Posterior cingulate gyrus (tissue), 11 donors: ENCODE measurements at places on chromosomes 13 and 19.
A peak's percentile ranks its signal among the peaks of the same experiment; 100 is the strongest.

DNA sequence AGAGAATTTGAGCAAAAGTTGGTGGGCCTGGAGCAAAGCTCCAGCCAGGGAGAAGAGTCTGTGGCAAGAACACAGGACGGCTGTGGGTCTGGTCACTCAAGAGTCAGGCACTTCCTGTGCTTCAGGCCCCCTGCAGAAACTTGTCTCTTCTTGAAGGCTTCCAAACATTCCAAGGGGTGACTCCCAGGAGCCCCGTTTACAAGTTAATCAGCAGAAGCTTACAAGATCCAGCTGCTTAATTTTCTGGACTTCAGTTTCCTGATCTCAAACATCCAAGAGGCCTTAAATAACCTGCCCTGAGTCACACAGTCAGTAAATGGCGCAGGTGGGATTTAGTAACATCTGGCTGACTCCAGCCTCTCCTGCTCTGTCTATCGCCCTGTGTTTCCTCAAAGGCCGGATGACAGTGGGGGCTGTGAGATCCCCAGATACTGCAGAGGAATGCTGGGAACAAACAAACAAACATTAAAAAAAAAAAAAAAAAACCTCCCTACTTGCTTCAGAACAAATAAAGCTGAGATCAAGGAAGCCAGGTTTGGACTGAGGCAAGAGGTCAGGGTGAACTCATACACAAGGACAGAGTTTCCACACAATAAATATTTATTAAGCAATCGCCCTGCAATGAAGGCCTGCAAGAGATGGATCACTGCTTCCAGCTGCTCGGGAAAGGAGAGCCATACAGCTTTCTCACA is 175.4 kb upstream of the RFC3 start:
- DNase-seq: no peak

DNA sequence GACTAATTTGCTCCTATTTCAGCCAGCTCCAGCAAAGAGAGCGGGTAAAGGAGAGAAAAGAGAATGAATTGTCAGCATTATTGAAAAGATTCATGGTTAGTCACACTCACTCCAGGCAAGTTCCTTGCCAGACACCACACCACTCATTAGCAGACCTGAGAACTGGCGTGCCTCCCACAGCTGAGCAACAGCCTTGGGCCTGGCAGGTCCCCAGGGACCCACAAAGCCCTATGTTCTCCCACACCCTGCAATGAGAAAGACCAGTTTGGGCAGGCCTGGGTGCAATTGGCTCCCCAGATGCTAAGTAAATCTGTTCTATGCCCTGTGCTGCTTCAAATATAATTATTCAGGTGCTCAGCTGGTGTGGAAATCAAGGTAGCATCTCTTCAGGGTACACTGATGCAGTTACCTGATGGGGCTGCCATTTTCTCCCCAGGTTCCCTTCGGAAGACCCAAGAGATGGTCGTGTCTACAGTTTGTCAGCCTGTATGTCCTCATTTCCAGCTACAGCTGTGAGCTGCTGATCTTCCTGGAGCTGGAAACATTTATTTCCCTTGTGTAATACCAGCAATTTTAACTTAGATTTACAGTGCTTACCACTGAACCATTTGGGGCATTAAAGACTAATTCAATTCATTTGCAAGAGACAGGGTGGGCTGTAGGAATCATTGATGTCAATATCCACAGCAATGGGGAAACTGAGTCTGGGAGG is 405.0 kb downstream of the COG6 start:
- peak; percentile 86 for DNase-seq

- DNase-seq: no peak
Measured at GRCh38 chr13:27961227-27962085, 7.7 kb downstream of the CDX2 start.

DNA sequence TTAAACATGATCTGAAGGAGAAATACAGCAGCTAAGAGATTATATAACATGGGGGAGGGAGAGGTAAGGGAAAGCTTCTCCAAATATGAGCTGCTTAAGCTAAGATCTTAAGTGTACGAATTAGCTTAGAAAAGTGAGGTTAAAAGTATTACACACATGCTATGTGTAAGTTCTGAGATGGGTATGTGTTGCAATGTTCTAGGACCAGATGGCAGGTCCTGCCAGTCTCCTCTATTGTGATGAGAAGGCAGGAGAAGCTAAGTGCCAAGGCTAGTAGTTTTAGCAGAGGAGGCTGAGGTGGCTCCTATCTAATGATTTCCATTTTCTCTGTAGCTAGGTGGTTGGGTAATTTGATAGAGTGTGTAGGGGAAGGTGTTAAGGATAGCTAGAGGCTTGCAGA is 57.6 kb downstream of the MICU2 start:
- DNase-seq: no peak

- DNase-seq: peak; percentile 72
Measured at GRCh38 chr19:18428787-18429674, 8.9 kb downstream of the ISYNA1 start.

DNA sequence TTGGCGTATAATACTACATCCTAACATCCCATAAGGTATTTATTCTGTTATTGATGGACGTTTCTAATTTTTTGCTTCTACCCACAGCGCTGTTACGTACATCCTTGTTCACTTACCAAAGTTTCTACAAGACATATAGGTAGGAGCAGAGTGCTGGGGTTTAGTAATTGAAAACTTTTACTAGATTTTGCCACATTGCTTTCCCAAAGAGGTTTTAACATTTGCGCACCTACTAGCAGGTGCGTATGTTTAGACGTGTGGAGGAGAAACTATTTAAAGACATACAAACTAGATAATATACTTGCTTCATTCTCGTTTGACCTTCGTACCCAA is 559 bp upstream of the RPL21 start:
- no peak for DNase-seq
